ENCODE measurements at places on chromosomes 3 and 15.

DNA sequence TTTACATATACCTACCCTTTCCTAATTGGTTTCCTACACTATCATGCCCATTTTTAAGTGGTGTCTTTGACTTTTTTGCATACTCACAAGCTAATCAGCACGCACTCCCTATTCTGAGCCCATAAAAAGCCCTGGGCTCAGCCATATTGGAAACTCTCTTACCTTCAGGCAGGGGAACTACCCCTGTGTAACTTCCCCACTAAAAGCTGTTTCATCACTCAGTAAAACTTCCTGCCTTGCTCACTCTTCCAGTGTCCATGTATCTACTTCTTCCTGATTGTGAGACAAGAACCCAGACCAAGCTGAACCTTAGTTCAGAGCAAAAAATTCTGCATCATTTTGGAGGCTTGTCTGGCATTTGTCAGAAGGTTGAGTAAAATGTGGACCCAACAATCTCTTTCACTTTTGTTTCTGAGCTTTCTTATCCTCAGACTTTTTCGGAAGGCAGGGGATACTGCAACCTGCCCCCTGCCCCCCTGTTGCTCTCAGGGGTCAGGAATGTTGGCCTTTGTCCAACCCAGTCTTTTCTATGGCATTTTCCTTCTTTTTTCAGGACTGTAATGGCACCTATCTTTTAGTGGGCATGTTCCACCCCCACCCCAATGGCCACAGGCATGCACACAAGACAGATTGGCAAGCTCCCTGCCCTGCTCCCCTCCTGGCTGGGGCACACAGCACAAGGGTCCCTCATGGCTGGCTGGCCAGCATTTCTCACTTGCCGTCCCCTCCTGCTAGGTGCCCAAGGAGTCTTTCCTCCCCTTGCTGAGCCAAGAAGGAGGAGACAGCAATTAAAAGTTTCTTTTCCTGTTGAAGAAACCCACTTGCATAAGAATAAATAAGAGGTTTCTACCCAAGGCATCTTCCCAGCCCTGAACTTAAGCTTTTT is 26.3 kb upstream of the TMEM45A start:
- no peak for DNase-seq

- DNase-seq: no peak
Observed at GRCh38 chr3:159080821-159081220, 279.0 kb downstream of the MFSD1 start.

DNA sequence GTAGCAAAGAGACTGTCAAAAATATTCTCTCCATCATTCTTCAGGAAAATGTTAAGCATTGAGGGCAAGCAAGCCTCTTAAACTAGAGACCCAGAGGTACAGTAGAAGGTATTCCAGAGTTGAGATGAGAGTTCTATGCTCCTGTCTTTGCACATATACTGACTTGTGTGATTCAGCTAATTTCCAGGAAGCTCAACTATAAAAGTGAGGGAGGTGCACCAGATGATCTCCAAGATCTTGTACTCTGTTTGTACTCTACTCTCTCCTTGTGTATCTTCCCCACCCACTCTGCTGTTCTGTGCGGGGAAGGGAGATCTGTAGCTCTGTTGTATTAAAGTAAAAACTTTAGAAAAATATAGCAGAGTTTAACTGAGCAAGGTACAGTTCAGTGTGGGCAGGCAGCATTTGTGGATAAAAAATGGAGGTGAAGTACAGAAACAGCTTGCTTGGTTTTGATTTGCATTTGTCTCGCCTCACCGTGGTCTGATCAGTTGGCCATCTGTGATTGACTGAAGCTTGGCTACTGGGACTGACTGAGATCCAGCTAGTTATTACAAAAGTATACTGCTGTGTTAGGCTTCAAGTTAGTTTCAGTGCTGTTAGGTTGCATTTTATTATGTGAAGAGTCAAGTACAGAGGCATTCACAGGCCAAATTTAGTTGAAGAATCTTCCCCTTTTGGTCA is 463.1 kb upstream of the GOLIM4 start:
- no peak for DNase-seq

- no peak for DNase-seq
Observed at GRCh38 chr3:120350401-120350941, 1.3 kb upstream of the LRRC58 start.

DNA sequence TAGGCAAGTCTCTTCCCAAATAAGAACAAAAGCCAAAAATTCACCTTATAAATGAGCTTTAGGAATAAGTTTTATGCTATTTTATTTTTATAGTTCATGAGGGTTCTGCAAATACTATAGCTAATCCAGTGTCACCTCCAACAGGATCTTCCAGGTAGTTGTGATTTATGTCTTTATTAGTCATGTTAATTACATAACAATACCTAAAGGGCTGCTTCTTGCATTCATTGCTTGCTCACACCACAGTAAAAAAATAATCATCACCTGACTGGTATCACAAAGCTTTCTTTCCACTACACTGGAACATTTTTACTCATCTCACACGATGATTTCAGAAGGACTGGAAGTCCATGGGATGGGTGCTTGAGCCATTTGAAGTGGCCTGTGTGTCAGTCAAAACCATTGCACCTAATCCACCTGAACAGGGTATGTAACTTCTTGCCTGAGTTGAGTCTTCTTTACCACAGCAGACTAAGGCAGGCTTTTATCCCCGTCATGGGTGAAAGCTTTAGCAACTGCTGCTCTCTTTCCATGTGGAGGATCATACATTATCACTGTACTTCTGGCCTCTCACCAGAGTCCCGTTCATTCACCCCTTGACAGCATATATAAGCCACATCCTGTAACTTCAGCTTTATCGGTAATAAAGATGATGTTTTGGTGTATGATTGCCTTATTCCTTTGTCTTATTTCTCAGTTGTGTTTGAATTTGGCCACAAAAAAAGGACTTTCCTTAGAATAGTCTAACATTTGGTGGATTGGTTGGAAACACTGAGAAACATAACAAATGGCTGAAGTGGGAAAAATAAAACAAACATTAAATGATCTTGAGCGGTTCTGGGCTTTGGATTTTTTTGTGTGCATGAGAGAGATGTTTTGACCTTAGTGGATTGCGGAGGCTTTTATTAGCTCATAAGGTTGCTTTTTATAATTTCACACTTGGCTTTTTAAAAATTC is 382.6 kb upstream of the THBS1 start:
- DNase-seq: no peak

DNA sequence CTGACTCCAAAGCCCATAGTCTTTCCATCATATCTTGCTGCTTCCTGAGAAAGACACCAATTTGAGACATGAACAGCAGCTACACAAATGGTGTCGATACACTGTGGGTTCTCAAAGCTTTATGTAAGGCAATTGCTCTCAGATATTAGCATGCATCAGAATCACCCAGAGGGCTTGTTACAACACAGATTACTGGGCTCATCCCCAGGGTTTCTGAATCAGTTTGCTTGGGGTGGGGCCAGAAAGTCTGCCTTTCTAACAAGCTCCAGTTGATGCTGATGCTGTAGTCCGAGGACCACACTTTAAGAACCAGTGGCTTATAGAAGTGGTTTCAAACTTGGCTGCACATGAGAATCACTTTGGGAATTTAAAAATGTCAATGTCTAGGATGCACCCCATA is 86.5 kb downstream of the SEMA6D start:
- DNase-seq: no peak

DNA sequence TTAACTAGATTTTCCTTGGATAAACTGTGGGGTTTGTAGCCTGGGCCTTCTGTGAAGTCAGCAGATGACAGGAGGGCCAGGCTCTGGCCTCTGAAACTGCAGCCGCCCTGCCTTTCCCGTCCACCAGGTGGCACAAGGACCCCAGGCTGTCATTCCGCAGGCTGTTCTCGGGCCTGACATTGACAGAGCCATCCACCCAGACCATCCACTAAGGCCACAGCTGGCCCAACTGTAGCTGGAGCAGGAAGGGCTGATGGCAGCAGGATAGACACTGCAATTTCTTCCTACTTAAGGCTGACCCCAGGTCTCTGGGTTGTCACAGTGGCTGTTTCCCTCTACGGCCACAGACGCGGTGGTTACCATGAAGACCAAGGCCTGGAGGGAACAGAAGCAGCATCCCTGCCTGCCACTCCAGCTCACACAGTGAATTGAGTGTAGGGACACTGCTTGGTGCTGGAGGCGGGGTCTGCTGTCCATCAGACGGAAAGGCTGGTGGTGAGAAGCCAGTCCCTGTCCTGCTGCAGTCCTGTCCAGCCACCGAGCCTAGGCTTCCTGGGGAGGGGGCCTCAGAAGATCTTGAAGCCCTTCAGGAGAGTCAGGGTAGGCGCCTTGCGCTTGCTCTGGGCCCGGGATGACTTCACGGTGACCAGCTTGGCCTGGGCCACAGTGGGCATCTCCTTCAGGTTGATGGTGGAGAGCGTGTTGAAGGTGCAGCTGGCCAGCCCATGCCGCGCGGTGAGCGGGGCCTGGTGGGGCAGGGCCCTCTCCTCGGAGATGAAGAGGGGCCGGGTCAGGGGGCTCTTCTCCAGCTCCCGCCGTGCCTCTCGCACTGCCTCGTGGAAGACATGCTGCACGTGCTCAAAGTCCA is 9.4 kb downstream of the SLC51B start:
- DNase-seq: no peak
